Left lobe of liver (tissue), 2 donors: ENCODE measurements at places on chromosomes 5 and 9. TPM values are rescaled to one million over a fixed set of nuclear protein-coding genes. Genes with fewer than 3 reads are reported as not detected.

MELK gene
- total RNA-seq, result 0.23 TPM

QRFP gene
- not detected for total RNA-seq

BRINP1 gene
- 0.25 TPM for total RNA-seq

ANXA2R gene
- total RNA-seq, result 0.35 TPM

HTR1A gene
- total RNA-seq, result not detected

FAM221B gene
- not detected for total RNA-seq

DNA sequence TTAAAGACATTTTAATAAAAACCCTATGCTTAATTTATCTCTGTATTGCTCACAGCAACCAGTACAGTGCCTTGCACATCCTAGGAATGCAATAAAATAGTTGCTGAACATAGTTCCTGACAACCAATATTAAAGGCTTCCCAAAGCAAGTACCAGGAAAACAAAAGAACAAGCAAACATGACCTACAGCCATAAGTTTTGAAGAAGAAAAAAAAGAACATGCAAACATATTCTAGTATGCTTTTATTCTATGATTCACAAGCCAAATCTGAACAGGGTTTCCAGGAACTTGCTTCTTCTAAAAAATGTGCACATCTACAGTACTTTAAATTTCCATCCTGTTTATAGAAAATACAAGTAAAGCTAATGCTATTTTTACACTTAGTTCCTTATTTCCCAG lies 4.5 kb downstream of the CEMIP2 start:
- no peak for DNase-seq

DNA sequence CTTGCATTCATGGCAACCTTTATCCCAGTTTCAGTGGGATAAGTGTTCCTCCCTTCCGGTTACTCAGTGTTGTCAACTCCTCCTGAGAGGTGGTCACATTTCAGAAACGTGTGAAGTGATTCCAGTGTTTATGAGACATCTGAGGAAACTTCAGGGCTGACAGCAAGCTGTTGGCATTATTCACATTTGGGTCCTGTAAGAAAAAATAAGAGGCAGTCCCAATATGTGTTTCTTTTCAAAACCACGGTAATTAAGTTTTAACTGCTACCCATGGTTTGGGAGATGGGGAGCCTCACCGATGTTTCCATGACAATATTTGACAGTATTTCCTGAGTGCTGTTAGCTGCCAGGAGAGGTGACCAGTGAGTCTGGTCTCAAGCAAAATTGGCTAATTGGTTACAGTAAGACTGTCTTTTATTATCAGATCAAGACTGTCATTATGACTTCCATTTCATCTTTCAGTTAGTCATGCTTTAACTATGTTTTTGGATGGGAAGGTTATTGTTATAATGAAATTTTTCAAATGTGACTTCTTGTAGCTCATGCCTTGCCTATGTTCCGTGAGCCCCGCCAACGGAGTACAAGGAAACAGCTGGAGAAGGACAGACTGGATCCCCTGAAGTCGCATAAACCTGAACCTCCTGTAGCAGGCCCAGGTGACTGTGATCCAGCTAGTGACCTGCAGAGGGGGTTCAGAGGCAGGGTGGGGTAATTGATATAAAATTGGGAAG lies 115.3 kb downstream of the GDNF start:
- no peak for DNase-seq

DNA sequence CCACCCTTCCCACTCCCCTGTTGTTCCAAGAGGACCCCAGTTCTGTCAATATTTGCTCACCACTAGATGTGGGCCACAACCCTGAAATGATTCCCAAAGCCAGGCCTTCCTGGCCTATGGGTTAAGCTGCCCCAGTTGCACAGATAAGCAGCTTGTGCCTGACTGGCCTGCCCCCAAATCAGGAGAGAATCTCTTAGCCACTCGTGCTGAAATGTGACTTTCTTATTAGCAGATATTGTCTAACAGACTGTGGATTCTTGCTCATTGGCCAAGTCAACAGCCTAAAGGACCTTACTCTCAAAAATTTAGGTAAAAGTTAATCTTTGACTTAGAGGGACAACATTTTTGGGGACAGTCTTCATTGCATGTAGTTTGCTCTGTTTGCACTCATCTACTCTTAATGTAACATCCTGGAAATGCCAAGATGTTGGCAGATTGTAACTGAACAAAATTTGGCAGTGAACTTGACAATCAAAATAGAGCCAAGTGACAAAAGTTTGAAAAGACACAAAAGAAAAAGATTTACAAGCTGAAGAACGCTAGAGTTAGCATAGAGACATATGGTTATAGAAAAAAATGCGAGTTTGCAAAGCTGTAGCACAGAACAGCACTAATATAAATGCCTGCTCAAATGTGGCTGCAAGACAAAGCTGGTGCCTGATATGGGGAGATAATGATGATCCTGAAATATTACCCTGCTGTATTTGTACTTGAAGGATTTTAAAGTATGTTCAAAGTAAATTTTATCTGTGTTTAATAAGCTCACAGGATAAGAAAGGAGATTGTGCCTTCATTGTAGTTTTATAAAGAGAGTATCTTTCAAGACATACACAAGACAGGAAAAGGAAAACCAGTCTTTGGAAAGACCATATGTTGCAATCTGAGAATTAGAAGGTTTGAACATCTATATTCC lies 29.0 kb upstream of the FSD1L start:
- DNase-seq, result peak; percentile 89

- no peak for DNase-seq
Measured at GRCh38 chr5:64190562-64191306, 25.1 kb downstream of the RNF180 start.
